ENCODE measurements at places on chromosomes 11 and 22.

DNA sequence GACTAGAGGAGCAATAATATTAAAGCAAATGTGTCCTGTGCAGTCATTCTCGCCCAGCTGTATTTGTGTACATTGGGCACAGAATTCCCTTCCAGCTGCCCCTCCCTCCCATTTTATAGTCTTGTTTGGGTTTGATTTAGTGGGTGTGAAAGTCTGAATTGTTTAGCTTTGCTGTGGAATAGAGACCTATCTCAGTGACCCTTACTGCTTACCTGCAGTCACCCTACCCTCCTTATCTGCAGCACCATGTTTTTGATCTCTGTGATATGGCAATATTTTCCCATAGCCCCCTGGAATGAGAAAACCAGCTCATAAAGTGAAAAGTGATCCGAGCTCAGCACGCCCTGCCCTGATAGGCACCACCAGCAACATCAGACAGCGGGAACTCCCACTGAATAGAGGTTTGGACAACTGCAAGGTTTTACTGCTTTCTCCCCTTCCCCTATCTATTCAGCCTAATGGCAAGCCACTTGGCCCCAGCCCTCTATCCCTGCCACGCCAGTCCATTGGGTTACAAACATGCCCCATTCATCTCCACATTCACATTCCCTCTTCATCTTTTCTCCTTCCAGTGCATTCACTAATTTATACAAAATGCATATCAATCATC, 199.0 kb downstream of the ETS1 start:
- DNase-seq = no peak

- no peak for DNase-seq
Measured at GRCh38 chr11:96097844-96098421, 174.0 kb upstream of the MTMR2 start.

DNA sequence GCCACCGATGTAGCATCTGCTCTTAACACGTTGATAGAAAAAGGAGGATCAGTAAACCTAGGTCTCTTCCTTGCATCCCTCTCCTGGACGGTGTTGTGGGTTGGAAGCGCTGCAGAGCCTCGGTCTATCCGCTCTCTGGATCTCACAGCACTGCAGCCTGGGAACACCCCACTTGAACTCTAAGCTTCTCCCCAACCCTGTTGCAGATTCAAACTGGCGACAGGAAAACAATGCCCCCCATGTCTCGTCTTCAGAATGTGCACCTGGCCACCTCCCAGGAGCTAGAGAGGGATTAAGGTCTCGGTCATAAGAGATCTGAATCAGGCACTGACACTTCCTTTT, 454 bp downstream of the TMEM218 start:
- DNase-seq = no peak

DNA sequence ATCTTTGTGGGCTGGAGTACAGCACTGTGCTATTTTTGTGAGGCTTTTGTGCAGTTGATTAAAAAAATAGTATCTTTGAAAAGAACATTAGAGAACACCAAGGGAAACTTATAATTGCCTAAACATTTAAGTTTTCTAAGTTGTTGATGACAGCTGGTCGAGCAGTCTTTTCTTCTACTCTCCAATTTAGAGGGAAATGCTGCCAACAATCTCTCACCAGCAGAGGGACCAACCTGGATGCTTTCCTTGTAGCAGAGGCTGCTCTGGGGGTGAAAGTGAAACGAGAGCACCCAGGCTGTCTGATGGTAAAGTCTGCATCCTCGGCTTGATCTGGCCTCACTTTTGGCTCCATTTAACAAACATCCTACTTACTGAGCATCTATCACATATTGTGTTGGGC, 1286.5 kb upstream of the TENM4 start:
- no peak for DNase-seq

GRCh38 chr11:114399490-114400215, 658 bp downstream of the C11orf71 start:
- DNase-seq = no peak

- peak; percentile 31 for DNase-seq
Measured at GRCh38 chr11:123062892-123063825, 1.2 kb upstream of the HSPA8 start.

DNA sequence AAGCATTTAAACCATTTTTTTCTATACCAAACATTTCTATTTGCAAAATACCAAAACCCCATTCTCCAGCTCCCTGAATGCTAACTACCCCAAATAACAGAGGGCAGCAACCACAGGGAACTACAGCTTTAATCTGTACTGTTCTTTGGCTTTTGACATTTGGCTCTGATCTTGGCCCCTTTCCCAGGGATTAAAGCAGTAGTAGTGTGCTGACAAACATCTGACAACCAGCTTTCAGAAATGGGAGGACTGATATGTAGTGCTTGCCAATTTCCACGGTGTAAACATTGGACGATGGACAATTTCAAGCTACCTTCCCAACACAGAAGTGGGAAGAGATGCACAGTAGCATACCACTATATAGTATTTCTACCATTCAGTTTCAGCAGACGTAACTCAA, 88.4 kb upstream of the TEAD1 start:
- no peak for DNase-seq

- no peak for DNase-seq
Measured at GRCh38 chr11:8747173-8747572, 64.6 kb downstream of the RPL27A start.

GRCh38 chr11:120337355-120338106, 1.3 kb downstream of the ARHGEF12 start:
- DNase-seq = no peak

DNA sequence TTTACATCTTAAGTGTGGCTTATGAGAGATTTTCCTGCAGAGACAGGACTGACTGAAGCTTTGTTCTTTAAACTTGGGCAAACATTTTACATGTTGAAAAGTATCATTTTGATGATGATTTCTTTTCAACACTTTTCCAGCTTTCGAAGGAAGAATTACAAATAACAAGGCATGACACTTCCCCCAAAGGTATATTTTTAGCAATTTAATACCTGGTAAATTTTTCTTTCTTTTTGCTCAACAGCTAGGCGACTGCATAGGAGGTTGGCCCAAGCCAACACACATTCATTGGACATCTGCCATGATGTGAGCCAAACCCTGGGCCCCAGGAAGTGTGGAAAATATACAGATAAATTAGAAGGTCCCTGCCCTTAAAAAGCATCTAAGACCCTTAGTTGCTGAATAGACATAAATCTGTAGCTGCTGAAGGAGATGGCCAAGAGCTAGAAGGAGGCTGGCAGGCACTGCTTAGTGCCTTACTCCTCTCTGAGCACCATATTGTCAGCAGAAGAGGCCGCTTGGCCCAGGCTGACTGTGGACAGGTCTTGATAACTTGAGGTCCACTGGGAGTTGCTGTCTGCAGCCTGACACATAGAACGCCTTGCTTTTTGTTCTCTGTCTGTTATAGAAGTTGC, 53.3 kb upstream of the CD44 start:
- DNase-seq = no peak

DNA sequence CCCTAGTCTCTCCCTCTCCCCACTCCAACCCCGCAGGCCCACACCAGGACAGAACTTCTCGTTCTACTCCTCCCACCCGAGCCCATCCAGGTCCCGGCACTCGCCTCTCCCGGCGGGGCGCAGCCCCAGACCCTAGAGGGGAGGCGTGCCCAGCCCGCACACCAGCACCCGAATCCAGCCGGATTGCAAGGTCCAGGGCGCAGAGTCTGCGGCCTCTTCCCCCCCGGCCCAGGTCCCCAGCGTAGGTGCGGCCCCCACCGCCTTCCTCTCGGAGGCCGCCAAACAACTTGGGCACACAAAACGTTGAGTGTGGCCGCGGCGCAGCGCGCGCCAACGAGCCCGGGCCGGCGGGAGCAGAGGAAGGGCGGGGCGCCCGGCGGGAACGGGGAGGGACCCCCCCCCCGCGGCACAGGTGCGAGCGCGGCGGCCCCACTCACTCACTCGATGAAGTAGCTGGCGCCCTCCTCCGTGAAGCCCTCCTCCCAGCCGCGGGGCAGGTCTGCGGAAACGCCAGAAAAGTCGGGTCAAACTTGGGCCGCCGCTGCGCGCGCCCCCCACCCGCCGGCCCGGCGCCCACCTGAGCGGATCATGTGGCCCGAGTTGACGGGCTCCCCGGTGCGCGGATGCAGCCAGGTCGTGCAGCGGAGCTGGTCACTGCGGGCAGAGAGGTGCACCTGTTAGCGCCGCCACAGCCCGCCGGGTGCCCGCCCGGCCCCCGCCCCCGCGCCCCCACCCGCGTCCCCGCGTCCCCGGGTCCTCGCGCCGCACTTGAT, 480 bp downstream of the PLEKHA7 start:
- DNase-seq = peak; percentile 9

DNA sequence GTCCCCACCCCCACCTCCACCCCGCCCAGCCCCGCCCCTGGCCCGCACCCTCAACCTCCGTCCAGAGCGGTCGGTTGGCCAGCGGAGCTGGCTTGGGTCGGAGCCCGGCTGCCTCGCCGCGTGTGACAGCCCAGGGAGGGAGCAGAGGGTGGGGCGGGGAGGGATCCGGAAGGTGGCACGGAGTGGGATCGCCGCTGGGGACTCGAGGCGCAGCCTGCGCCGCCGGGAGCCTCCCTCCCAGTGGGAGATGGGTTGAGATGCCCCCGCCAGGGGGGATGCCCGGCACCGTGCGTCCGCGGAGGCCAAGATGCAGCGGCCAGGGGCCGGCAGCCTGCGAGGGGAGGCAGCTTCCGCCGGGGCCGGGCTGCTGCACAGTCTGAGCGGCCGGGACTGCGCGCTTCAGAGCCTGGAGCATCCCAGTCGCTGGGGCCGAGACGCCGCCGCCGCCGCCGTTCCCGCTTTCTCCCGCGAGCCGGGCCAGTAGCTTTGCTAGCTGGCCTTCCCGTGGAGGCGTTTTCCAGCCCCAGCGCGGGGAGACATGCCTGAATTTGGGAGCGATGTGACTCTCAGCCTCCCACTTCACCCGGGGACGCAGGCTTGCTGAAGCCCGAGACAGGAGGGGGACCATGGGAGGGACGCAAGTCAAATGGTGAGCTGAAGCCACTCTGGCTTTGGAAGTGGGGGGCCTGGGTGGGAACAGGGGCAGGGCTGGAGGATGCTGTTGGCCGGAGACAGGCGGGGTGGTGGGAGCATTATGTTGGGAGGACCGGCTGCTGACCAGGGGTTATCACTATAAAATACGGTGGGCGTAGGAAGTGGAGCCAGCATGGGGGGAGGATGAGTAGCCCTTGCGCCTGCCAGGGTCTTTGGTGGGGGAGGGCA, 40.2 kb downstream of the DIXDC1 start:
- DNase-seq = peak; percentile 8

DNA sequence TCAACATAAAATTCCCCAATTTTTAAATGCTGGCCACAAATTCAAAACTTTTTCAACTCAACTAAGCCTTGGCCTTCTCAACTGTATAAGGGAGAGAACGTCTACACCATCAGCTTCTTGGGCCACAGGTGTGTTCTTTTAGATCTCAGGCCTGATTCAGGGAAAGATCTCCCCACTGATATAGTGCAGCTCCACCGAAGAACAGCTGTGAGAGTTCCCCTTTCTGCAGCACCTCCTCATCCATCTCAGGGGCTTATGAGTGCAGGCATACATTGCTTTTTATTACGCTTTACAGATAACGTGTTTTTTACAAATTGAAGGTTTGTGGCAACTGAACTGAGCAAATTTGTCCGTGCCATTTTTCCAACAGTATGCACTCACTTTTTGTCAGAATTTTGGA, 8.0 kb upstream of the CD82 start:
- no peak for DNase-seq

DNA sequence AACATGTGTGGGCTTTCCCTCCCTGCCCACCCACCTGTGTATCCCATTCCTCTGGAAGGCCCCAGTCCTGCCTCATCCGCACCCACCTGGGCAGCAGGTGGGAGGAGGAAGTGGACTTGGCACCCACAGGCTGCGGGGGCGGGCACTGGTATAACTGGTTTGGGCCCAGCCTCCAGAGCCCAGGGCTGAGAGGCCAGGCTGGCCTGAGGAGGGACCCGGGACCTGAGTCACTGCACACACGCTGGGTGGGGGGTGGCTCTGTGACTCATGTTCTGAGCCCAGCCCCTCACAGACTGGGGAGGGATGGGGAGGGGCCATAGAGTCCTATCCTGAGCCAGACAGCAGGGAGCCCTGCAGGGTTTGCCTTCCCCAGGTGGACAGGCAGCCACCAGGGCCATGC, 16.7 kb downstream of the PHLDA2 start:
- no peak for DNase-seq

DNA sequence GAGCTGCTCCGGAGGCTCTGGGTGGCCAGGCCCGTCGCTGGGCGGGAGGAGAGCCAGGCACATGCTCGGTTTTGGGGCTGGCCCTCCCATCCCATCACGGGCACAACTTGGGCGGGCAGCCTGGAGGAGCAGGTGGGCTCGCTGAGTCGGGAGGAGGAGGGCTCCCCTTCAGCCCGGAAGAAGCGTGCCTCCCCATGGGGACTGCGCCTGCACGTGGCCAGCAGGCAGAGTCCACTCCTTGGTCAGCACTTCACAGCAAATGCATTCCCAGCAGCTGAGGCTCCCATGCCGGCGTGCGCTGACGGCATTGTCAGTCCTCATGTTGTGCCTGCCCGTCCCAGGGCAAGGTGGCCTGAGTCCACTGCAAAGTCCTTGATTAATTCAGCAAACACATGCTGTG, 1281.7 kb downstream of the BRD1 start:
- DNase-seq = no peak

Data from effector memory CD8-positive, alpha-beta T cell (primary cell).